ENCODE measurements at places on chromosomes 1 and 21. TPM values are rescaled to one million over a fixed set of nuclear protein-coding genes. Genes with fewer than 3 reads are reported as not detected.

The OR2T29 gene
- not detected for total RNA-seq

The RASAL2 gene
- total RNA-seq = 21.8 TPM

The ARHGEF16 gene
- 28.9 TPM for total RNA-seq

The C4BPA gene
- total RNA-seq = 0.87 TPM

The UHMK1 gene
- 31.4 TPM for total RNA-seq

The PGBD5 gene
- total RNA-seq = 8.7 TPM

The RIMKLA gene
- total RNA-seq = 2.3 TPM

The AIRE gene
- 0.12 TPM for total RNA-seq

The WNT4 gene
- 26.4 TPM for total RNA-seq

The KRTAP7-1 gene
- total RNA-seq = not detected

The PRELP gene
- total RNA-seq = 0.07 TPM

DNA sequence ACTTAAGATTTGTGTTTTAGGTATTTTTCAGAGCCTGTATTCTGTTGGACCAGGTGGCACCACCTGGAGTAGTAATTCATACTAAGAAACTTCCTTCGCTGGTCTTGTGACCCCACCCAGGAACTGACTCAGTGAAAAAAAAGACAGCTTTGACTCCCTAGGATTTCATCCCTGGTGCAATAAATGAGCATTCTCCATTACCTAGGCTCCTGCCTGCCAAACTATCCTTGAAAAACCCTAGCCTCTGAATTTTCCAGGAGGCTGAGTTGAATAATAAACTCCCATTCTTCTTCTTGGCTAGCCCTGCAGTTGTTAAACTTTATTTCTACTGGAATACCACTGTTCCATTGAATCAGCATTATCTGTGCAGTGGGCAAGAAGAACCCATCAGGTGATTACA, 10.6 kb upstream of the RGS18 start:
- DNase-seq = no peak

GRCh38 chr1:40199126-40199525, 37.9 kb downstream of the RLF start:
- DNase-seq = no peak

DNA sequence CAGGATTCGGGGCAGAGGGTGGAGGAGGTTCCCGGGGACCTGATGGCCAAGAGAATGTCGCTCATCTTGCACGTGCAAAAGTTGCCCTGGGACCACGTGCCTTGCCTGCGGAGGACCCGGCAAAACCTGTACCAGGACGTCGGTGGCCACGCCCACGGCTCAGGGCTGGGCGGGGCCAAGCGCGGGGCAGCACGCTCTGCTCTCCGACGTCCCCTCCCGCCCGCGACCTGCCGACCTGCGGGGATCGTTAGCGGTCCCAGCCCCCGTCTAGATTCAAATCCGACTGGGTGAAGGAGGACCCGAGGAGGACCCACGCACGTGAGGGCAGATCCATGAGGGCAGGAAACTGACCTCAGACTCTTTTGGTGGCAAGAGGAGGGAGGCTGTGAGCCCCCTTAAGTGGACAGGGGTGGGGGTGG, at the start of gene C1orf167:
Gene C1orf167, plus strand, starts transcription at position 206 of the 419 bp plus-strand sequence. CDS start 2,208 bp downstream, outside the sequence.
- no peak for DNase-seq

GRCh38 chr1:17874710-17875109, 119.6 kb downstream of the ACTL8 start:
- DNase-seq = no peak

- DNase-seq = no peak
Observed at GRCh38 chr1:212567638-212568037, 40.9 kb upstream of the ATF3 start.

DNA sequence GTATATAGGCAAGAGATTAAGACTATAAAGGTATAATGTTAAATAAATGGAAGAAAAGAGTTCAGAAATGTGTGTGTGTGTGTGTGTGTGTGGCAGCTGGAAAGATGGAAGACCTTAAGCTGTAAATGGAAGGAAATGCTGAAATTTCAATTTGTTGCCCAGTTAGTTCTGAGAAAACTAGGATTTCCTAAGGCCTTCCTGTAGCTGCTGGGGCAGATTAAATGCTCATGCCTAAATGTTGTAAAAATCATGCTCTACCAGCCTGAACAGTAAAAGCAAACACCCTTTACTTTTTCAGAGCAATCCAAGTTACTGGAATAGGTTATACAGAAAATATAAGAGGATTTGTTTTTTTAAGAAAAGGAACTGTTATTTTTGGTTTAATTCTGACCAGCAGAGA, 8.3 kb downstream of the ADCY10 start:
- DNase-seq = no peak

- no peak for DNase-seq
Observed at GRCh38 chr1:245301162-245301580, 146.4 kb downstream of the KIF26B start.

GRCh38 chr1:9843576-9843945, 19.8 kb upstream of the CLSTN1 start:
- no peak for DNase-seq

DNA sequence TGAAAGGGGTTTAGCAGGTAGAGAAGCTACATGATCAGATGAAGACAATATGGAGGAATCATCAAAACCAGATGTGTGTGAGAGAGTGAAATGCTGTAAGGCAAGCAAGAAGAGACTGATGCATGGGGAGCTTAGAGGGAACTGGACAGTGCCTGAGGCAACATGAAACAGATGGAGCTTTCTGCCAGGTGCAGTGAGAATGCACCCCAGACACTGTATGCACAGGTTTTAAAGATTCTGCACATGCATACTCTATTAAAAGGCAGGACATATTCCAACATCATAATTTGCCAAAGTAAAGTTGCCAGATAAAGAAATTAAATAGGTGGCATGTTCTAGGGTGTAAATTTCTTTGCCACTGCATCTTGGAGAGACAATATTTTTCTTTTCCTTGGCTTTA, 200.1 kb downstream of the AMY1C start:
- DNase-seq = no peak

- DNase-seq = no peak
Observed at GRCh38 chr1:1151306-1151705, 22.4 kb upstream of the TTLL10 start.

GRCh38 chr1:13487143-13487868, 26.5 kb downstream of the LRRC38 start:
- no peak for DNase-seq

GRCh38 chr1:57345916-57346315, 77.9 kb downstream of the DAB1 start:
- DNase-seq = no peak

DNA sequence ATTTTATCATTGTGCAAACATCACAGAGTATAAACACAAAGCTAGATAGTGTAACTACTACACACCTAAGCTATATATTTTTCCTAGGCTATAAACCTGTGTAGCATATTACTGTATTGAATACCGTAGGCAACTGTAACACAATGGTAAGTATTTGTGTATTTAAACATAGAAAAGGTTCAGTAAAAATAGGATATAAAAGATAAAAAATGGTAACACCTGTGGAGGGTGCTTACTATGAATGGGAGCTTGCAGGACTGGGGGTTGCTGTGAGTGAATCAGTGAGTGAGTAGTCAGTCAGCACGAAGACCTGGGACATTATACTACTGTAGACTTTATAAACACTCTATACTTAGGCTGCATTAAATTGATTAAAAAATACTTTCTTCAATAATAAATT, 4.1 kb downstream of the DTL start:
- no peak for DNase-seq

DNA sequence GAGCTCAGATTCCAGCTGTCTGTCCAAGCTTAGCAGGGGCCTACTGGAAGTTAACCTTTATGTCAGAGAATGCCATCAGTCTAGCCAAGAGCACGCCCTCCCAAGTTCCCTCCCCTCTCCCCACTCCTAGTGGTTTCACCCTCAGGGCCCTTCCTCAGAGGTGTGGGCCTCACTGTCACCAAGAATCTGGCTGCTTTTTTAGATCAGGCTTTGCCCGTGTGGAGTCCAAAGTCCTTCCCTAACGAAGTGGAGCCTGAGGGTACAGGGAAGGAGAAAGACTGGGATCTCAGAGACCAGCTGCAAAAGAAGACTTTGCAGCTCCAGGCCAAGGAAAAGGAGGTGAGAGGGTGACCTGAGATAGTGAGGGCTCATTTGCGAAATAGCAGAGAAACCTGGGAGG, 4.1 kb downstream of the C1orf74 start:
- DNase-seq = no peak

DNA sequence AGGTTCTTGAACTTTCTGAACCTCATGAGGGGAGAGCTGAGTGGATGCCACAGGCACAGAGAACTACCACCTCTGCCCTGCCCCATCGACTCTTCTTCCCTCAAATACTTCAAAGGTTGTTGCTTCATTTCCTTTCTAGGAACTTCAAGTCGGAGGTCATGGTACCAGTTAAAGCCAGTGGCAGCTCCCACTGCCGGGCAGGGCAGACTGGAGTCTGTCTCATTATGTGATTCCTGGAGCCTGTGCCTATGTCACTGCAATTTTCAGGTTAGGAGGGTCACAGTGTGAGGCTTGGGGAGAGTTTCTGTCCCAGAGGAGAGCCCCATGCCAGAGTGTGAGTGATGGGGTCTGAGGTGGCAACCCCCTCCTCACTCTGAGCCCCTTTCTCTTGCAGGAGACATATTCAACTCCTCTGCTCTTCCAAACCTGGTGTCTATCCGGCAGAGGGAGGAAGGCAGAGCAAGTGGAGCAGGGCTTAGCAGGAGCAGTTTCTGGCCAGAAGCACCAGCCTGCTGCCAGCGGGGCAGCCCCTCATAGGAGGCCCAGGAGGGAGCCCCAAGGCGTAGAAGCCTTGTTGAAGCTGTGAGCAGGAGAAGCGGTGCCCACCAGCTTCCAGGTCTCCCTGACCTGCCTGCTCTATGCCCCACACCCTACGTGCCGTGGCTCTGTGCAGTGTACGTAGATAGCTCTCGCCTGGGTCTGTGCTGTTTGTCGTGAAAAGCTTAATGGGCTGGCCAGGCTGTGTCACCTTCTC, 29.3 kb downstream of the CAMK1G start:
- no peak for DNase-seq

DNA sequence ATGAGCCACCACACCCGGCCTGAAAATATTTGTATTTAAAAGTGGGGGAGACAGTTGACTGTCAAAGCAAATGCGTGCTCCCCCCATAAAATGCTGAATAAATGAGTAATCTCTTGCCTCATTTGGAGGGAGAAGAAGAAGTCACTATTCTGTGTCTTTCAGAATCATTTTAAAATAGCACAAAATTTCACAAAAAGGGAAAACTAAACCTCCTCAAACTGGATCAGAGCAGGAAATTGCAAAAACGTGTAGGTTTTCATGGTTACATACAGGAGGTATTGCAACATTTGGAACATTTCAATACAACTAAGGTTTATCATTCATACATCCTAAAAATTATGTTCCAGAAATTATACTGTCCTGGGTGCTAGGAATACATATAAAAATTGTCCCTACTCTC, 13.6 kb downstream of the MTF1 start:
- DNase-seq = no peak

DNA sequence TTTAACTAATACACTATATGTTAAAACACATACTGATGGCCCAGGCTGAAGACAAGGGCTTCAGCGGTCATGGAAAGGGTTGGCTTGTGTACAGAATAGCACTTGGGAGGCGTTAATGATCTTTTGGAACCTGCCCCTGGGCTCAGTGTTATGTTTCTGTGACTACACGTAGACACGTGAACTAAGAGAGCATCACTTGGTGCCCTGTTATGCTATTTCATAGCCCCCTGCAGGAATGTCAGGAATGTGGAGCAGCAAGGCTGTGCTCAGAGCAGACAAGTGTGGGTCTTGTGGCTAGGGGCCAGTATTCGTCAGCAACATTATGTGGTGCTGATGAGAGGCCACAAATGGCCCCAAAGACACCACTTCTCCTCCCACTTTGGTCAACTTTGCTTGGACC, 132.4 kb downstream of the MAP3K21 start:
- no peak for DNase-seq

DNA sequence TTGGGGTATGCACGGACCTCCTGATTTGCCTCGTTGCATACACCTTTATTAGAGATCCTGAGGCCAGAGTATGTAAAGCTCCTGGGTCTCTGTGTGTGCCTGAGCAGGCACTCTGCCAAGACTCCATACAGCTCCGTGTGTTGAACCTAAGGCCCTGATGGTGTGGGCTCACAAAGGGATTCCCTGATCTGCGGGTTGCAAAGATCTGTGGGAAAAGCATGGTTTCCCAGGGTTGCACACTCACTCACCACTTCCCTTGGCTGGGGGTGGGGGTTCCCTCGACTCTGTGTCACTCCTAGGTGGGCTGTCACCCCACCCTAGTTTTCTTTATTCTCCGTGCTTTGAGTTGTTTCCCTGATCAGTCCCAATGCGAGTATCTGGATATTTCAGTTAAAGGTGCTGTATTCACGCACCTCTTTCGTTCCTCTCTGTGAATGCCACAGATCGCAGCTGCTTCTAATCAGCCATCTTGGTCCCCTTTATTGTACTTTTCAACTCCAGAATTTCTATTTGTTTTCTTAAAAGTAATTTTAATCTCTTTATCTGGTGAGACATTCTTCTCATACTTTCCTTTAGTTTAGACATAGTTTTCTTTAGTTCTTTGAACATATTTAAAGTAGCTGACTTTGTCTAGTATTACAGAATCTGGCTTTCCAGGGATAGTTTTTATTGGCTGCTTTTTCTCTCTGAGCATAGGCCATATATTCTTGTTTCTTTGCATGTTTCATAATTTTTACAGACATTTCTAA, 39.0 kb upstream of the F3 start:
- no peak for DNase-seq

GRCh38 chr1:24970926-24971875, 41.1 kb upstream of the RUNX3 start:
- no peak for DNase-seq

DNA sequence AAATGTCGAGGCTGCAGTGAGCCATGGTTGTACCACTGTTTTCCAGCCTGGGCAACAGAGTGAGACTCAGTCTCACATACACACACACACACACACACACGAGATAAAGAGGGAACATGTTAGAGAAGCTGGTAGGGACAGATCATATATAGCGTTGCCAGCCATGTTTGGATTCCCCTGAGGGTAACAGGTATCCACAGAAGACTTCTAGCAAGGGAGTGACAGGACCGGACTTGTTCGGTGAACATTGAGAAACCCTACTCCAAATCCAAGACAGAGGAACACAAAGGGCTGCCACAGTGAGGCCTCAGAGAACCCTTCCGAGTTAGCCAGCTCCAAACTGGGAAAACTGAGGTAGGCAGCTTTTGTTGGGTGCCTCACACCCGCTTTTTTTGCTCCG, 3.7 kb upstream of the SARS1 start:
- no peak for DNase-seq

DNA sequence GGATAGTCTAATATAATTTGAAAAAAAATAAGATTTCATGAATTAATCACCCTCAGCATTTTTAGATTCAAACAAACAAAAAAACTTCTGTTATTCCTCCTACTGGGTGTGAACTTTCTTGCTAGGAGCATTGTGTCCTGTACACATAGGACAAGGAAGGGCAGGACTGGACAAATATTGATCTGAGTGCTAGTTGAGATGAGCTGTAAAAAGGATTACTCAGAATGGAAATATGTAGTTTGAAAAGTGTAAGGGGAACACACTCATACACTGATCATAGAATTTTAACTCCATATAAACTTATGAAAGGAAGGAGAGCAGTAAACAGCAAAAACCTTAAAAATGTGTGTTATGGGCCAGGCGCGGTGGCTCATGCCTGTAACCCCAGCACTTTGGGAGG, 156.5 kb upstream of the ZNF648 start:
- no peak for DNase-seq

- no peak for DNase-seq
Observed at GRCh38 chr1:230648114-230648513, 5.8 kb downstream of the COG2 start.

- DNase-seq = no peak
Observed at GRCh38 chr1:209823143-209824041, 4.4 kb upstream of the UTP25 start.

- no peak for DNase-seq
Observed at GRCh38 chr1:115501476-115501875, 140.3 kb upstream of the VANGL1 start.

- no peak for DNase-seq
Observed at GRCh38 chr1:240424740-240425464, 187.1 kb downstream of the GREM2 start.

All from type B pancreatic cell (in vitro differentiated cells).